ENCODE measurements at places on chromosomes 5 and 9.

- peak; percentile 89 for DNase-seq
Observed at GRCh38 chr9:116073826-116074225, 79.8 kb upstream of the PAPPA start.

DNA sequence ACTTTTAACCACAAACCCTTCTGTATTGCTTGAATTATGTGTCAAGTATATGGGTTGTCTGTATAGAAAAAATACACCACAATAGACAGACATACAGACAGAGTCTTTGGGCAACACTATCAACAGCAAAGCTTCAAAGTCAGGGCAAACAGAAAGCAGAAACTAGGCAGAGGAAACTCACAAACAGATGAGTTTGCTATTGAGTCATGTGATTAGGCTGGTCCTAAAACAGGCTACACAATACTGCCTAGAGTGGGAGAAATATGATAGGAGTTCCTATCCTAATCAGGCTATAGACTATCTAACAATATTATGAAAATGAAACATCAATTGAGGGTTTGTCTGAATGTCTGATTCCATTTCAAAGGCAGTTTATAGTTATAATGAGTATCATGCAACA, 156.4 kb downstream of the EDIL3 start:
- DNase-seq: no peak

GRCh38 chr5:61277190-61277589, 54.9 kb upstream of the ZSWIM6 start:
- DNase-seq: peak; percentile 63

GRCh38 chr5:92758552-92758951, 822.5 kb downstream of the NR2F1-AS1 start:
- peak; percentile 55 for DNase-seq

GRCh38 chr5:4720831-4721230, 419.3 kb upstream of the ADAMTS16 start:
- DNase-seq: peak; percentile 16

- DNase-seq: no peak
Observed at GRCh38 chr5:36733183-36733582, 126.8 kb downstream of the SLC1A3 start.

DNA sequence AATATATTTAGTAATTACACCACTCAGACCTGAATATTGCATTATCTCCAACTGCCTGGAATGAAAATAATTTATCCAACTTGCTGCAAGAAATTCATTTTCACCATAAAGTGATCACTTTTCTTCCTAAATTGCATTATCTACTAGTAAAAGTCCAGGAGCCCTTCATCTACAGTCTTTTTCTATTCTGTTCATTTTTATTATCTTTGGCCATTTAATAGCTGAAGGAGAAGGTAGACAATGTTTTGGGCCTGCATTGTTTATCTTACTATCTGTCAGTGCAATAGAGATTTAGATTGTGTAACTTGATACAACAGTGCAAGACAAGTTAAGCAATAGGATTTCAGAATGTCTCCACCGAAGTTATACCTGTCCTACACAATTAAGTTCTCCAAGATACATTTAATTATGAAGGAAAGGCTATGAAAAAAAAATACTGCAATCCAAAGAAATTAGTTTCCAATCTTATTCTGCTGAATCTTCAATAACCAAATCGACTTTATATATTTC, 1339.7 kb upstream of the CDH6 start:
- DNase-seq: no peak

GRCh38 chr9:92639791-92640271, 30.1 kb downstream of the IPPK start:
- no peak for DNase-seq
